Lower leg skin (tissue), 4 donors: ENCODE measurements at places on chromosomes 1 and 21. TPM values are rescaled to one million over a fixed set of nuclear protein-coding genes. Genes with fewer than 3 reads are reported as not detected.
A peak's percentile ranks its signal among the peaks of the same experiment; 100 is the strongest.

- no peak for DNase-seq
Measured at GRCh38 chr1:149906570-149907075, 7.3 kb downstream of the BOLA1 start.

Gene ATP1A2
- 5.7 TPM for total RNA-seq

- no peak for DNase-seq
Measured at GRCh38 chr1:210257698-210258529, 25.3 kb downstream of the SERTAD4 start.

DNA sequence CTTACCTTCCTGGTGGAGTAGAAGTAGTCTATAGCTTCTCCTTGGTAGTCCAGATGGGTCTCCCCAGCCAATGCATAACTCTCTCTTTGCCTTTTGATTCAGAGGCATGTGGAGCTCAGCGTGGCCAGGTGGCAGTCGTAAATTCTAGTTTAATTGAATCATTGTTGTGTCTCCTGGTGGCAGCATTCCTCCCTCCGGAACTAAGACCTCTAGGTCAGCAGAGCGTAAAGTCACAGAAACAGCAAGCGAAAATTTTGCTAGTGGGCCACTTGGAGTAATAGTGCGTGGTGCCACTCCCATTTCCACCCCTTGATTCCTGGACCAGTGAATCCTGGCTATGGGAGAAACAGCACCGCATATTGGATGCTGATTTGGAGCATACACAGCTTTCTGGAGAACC, 3.9 kb upstream of the TMPRSS2 start:
- no peak for DNase-seq

- DNase-seq, result no peak
Measured at GRCh38 chr21:42837421-42838211, 41.7 kb downstream of the WDR4 start.

GRCh38 chr1:182200025-182200812, 138.7 kb upstream of the ZNF648 start:
- no peak for DNase-seq

GRCh38 chr1:177209357-177209756, 38.6 kb downstream of the BRINP2 start:
- DNase-seq, result peak; percentile 87

Gene CCDC185
- total RNA-seq, result not detected

Gene NECTIN4
- 176 TPM for total RNA-seq

DNA sequence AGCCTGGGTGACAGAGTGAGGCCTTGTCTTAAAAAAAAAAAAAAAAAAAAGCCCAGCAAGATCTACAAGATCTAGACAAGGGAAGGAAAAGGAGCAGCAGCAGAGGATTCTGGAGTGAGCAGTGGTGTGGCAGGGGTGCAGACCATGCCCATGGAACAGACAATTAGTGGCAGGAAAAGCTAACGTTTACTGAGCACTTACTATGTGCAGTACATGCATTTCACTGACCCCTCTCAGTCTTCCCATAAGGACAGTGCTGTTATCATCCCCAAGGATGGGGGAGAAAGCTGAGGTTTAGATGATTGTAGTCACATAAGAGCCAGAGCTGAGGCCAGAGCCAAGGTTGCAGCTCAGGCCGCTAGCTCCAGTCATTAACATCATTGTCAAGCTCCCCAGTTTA, 5.9 kb downstream of the PODN start:
- no peak for DNase-seq

DNA sequence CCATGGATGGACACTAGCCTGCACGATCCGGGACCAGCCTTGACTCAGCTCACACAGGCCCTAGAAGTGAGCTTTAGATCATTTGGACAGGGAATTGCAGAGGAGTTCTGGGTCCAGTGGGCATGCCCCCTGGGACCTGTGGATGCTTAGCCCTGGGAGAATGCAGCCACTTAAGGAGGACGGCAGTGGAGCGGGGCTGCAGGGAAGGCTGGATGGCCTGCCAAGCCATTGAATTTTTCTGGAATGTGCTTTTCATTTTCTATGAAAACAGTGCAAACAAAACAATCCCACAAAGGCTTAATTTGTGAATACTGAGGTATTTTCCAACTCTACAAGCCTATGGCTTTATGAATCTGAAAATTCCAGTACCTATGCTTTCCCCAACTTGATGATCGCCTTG, 80.4 kb upstream of the GCLM start:
- DNase-seq, result no peak

DNA sequence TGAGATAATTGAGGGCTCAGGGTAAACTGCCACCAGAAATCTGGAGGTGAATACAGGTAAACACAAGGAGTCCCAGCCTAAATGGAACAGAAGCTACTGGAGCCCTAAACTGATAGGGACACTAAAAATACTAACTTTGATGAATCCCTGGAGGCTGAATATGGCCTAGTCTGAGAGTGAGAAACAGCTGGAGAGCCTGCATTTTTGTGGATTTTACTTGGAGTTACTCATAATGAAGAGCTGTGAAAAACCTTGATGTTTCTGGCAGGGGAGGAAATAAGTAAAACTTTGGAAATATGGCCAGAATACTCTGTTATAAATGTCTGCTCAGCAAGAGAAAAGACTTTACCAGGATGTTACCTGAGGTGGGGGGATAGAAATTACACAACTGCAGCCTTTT, 164.4 kb downstream of the LIPI start:
- no peak for DNase-seq

- no peak for DNase-seq
Measured at GRCh38 chr1:116931016-116931918, 21.6 kb downstream of the PTGFRN start.

DNA sequence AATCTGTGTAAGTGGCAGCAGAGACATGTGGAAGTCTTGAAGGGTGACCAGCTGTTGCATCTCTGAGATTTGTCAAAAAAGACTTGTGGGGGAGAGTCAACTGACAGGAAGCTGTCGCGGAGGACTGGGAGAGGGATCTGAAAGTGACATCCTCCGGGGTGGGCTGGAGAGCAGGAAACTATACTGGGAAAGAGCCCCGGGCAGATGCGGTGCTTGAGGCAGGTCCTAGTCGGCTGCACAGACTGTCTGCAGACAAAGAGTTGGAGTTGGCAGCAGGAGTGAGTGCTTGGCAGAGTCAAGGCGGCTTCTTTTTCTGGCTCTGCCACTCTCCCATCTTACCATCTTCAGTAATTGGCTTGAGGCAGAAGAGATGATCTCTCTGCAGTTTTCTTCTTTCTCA, 294.0 kb upstream of the C1orf87 start:
- DNase-seq, result no peak

Gene LPAR3
- 15.7 TPM for total RNA-seq

GRCh38 chr1:216210081-216210480, 213.2 kb downstream of the USH2A start:
- DNase-seq, result no peak

- no peak for DNase-seq
Measured at GRCh38 chr1:87136607-87137341, 191.9 kb upstream of the LMO4 start.

DNA sequence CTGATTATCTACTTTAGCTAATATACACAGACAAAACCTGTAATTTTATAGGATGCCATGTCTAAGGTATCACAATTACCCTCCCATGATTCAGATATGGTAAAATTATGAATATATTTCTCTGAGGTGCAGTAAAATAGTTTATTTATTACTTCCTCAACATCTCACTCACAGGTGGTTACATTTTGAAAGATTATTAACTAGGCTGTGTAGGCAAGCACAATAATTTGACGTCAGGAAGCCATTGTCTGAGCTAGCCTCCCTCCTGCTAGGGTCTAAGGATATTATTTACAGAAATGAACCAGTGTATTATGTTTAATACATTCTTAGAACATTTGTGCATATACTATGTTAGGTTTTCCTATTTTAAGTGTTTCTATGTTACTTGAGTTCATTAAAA, 69.9 kb upstream of the ADGRL2 start:
- DNase-seq, result no peak

Gene FCGR3A
- 4.6 TPM for total RNA-seq

Gene SMIM1
- total RNA-seq, result 8.7 TPM

GRCh38 chr1:92754719-92755050, 30.2 kb downstream of the EVI5 start:
- DNase-seq, result no peak

DNA sequence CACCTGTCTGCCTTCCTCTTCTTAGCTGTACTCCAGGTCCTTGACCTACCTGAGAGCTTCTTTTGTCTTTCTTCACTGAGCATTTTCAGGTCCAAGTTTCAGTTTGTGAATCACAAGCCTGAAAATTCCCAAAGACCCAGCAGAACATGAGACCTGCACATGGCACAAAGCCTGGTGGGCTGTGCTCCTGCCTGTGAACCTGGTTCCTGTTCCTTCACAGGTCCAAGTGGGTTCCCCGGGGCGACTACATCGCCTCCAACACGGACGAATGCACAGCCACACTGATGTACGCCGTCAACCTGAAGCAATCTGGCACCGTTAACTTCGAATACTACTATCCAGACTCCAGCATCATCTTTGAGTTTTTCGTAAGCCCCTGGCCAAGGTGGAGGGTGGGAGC, 42.1 kb upstream of the SARS1 start:
- no peak for DNase-seq

- DNase-seq, result no peak
Measured at GRCh38 chr21:26719750-26720149, 125.5 kb downstream of the ADAMTS1 start.

- no peak for DNase-seq
Measured at GRCh38 chr1:198575292-198575691, 34.8 kb upstream of the ATP6V1G3 start.

DNA sequence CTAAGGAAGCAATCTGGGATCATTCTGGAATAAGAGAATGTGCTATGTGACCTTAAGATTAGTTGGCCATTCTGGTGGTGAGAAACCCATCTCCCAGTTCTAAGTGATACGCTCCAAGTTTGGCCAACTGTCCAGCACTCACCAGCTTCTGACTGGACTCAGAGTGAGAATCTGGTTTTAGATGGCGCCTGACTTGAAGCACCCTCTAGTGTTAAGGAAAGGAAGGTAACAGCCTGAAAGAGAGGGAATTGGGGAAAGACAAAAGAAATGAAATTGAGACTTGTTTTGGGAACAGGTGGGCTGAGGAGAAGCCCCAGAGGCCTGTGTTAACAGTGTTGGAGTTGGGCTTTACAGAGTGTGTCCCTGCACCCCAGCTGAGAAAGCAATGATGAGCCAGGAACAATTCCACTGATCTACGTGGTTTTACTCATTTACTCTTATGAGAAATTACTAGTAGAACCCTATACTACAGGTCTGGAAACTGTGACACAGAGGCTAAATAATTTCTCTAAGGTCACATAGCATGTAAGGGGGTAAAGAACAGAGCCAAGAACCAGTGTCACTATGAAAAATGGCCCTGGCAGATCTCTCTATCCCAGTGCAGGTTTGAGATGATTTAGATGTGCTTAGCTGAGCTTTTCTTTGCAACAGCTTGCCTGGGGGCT, 9.3 kb upstream of the FCAMR start:
- DNase-seq, result no peak

DNA sequence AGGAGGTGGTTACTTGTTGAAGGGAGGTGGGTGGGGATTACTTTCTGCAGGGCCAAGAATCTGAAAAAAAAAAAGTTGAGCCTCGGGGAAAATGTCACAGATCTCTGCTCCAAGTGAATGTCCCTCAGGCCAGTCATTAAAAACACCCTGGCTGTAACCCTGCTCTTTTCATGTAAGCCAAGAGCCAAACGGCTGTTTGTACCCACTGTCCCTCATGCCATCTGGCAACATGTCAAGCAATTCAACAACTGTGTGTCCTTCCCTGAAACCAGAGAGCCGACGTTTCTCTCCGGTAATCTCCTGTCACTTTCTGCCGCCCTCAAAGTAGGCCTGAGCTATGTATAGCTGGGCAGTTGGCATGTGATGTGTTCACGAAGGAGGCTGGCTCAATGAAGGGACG, 14.7 kb downstream of the CASQ2 start:
- no peak for DNase-seq

Gene CDK18
- 4.5 TPM for total RNA-seq

DNA sequence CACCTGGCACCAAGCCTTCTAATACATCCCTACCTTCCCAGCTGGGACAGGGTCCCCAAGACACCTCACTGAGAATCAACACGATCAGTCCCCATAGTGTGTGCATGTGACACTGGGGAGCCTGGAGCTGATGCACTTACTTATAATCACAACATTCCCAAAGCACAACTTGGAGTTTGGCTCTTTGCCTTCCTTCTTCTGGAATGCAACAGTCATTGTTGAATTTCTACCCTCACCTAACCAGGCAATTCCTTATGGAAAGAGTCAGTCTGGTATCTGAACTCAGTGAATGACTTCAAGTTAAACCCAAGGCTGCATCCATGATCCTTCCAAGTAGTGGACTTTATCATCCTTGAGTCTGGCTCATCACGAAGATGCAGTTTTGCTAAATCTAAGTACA, 86.1 kb downstream of the DSCAM start:
- no peak for DNase-seq

Gene INSRR
- total RNA-seq, result not detected

Gene CLCA2
- 101 TPM for total RNA-seq

DNA sequence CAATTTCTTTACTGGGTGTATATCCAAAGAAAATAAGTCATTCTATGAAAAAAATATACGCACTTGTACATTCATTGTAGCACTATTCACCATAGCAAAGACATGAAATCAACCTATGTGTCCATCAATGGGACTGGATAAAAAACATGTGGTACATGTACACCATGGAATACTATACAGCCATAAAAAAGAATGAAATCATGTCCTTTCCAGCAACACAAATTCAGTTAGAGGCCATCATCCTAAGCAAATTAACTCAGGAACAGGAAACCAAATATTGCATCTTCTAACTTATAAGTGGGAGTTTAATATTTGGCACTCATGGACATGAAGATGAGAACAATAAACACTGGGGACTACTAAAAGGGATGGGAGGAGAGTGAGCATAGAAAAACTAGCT, 325.7 kb downstream of the TGFB2 start:
- no peak for DNase-seq

GRCh38 chr1:20100632-20101355, 18.5 kb downstream of the PLA2G2D start:
- DNase-seq, result peak; percentile 51

Gene LYPD8
- total RNA-seq, result not detected

DNA sequence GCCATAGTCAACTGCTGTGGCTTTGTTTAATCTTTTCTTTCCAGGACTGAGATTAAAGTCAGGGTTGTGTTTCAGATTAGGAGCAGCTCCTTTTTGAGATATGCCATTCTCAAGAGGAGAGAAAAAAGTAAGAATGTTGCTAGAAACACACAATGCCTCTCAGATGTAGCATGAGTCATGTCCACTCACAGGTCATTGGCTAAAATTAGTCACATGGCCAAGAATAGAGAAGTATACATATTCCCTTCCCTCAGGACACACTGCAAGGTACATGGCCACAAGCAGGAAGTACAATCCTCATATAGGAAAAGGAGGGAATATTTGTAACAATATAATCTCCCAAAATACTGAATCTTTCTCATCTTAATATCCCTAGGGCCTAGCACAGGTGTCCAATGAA, 141.9 kb upstream of the PTBP2 start:
- no peak for DNase-seq

DNA sequence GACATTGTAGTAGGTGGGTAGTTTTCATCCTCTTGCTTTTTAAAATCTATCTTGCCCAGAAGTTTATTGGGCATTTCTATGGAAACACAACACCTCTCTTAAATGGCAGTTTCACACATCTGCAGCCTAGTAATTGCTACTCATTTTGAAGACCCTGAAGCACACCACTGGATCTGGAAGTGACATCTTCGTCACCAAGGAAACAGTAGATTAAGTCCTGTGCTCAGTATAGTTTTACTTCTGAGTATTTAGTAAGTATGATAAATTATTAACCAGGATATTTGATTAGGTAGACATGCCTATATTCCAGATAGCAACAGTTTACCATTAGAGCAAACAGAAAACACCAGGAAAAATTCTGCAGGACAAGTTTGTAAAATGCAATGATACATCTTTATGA, 48.7 kb downstream of the UCK2 start:
- no peak for DNase-seq

Gene CFAP74
- not detected for total RNA-seq
